ENCODE measurements at places on chromosomes 1 and 21. TPM values are rescaled to one million over a fixed set of nuclear protein-coding genes. Genes with fewer than 3 reads are reported as not detected.

- DNase-seq, result no peak
- H3K36me3 ChIP-seq, result no peaks in the 10 kb centered on the region
- H3K27ac ChIP-seq, result no peak overlapping the region
- no peaks in the 10 kb centered on the region for H3K27me3 ChIP-seq
- peaks cover 12% of the 10 kb centered on the region for H3K4me1 ChIP-seq
Measured at GRCh38 chr1:109241841-109242345, 7.4 kb upstream of the CELSR2 start.

DNA sequence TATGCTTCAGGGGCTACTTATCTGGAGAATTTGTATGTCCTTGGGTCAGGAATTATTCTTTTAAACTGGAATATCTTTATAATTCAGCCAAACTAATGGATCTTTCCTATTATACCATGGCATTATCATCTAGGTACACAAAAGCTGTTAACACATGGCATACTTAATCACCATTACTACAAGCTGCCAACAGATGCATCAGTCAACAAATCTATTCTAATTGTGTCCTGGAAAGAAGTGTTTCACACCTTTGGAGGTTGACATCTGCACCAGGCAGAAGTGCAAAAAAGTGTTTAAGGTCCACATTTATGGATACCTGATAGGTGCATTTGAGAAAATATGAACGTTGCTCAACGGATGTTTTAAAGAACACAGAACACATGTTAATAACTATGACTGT lies 470.2 kb upstream of the ADGRL2 start:
- H3K27me3 ChIP-seq, result no peaks in the 10 kb centered on the region
- no peaks in the 10 kb centered on the region for H3K4me1 ChIP-seq
- DNase-seq, result no peak
- H3K4me3 ChIP-seq, result no peak overlapping the region

GRCh38 chr1:19547814-19548213 lies 62.5 kb upstream of the CAPZB start:
- H3K27me3 ChIP-seq, result no peaks in the 10 kb centered on the region
- no peaks in the 10 kb centered on the region for H3K4me1 ChIP-seq
- DNase-seq, result no peak
- H3K4me3 ChIP-seq, result no peak overlapping the region
- H3K36me3 ChIP-seq, result no peaks in the 10 kb centered on the region

DNA sequence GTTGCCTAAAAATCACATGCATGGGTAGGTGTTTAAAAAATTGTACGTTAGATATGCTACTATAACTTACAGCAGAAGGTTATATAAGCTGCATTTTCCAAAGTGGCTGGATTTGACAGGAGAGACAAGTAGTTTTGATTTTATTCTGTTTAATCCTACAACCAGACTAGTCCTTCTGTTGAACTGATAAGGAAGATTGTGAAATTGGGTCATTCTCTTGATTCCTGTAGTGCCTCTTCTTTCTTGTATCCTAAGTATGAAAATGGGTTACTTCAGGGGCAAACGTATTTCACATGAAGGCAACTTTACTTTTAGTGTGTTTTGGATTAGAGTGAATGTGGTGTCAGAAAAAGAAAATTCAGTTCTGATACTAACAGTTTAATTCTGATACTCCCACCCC lies 19.0 kb downstream of the CDC42 start:
- peaks cover 82% of the 10 kb centered on the region for H3K4me1 ChIP-seq
- no peaks in the 10 kb centered on the region for H3K27me3 ChIP-seq
- no peak overlapping the region for H3K27ac ChIP-seq

DNA sequence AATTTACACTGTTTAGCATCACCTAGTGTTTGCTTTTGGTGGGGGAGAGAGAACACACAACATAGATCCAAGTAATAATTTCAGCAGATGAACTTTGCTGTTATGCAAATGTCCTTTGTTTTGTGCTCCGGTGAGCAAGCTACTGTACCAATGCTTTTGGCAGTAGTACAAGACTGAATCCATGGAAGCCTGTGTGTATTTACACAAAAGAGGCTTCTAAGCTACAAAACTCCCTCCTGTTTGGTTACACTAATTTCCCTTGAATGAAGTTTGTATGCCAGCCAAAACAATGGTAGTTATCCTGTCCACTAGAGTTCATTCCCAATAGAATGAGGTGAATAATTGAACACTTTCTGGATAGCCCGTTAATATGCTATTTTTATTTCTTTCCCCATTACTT lies 320.5 kb downstream of the KCTD3 start:
- H3K27me3 ChIP-seq, result no peaks in the 10 kb centered on the region
- DNase-seq, result no peak
- no peak overlapping the region for H3K4me3 ChIP-seq
- no peak overlapping the region for H3K27ac ChIP-seq

DNA sequence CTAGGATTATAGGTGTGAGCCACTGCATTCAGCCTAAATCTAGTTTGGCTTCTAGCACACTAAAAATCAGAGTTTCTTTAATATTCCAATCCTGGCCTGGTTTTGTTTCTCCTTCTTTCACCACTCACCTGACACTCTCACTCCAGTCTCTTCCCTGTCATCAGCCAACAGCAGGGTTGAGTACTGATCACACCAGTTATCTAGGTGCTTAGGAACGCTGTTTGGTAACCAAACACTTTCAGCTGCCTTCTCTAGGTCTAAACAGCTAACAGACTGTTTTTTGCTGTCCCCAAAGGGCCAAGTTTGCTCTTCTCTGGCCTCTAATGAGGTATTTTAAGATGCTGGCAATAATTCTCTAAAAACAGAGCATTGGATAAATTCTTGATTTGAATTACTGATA lies 17.7 kb upstream of the FRRS1 start:
- peaks cover 15% of the 10 kb centered on the region for H3K4me1 ChIP-seq
- no peak for DNase-seq
- no peak overlapping the region for H3K27ac ChIP-seq
- no peaks in the 10 kb centered on the region for H3K27me3 ChIP-seq
- H3K4me3 ChIP-seq, result peak overlapping the region; percentile 27

DNA sequence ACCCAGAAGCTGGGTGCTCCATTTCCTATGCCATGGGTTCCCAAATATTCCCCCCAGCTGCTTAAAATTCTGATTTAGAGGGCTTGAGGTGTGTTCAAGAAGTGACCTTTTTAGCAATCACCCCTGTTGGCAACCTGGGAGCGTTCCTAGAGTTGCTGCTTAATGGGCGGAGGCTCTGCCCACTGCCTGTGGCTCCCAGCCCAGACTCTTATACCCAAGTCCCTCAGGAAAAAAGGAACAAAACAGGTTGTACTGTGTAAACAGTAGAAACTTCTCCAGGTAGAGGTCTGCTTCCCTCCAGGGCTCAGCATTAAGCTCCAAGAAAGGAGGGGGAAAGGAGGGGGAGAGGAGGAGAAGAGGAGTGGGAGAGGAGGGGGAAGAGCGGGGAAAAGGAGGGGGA lies 14.6 kb upstream of the TENT5C start:
- DNase-seq, result no peak
- no peaks in the 10 kb centered on the region for H3K4me1 ChIP-seq
- H3K36me3 ChIP-seq, result no peaks in the 10 kb centered on the region
- no peaks in the 10 kb centered on the region for H3K27me3 ChIP-seq
- no peak overlapping the region for H3K27ac ChIP-seq

DNA sequence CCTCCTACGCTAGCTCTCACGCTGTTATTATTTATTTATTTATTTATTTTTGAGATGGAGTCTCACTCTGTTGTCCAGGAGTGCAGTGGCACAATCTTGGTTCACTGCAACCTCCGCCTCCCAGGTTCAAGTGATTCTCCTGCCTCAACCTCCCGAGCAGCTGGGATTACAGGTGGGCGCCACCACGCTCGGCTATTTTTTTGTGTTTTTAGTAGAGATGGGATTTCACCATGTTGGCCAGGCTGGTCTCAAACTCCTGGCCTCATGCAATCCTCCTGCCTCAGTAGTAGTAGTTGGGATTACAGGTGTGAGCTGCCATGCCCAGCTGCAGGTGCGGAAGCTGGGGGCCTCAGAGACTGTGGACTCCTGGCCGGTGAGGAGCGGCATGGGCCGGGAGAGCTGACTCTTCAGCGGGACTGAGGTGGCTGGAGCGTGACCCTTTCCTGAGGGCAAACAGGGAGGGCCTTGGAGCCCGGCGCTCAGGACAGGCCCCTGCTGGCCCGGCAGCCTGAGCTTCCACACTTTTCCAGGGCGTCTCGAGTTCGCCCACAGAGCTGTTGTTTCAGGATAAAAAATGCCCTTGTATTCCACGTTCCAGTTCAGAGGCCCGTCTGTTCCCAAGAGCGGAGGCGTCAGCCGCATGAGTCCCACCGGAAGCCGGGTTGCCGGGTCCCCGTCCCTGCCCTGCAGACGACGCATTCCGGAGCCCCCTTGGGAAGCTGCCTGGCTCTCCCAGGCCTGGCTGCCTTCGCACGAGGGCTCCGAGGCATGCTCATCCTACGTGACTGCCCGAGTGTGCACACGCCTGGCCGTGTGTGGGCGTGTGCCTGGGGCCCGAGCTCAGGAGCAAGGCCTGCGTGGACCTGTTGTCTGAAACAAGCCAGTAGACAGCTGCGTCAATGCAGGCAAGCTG lies 126.2 kb downstream of the SIK1 start:
- DNase-seq, result no peak
- H3K36me3 ChIP-seq, result no peaks in the 10 kb centered on the region
- no peak overlapping the region for H3K27ac ChIP-seq
- no peak overlapping the region for H3K4me3 ChIP-seq

GRCh38 chr21:40282912-40283886 lies 416.0 kb downstream of the PCP4 start:
- no peaks in the 10 kb centered on the region for H3K36me3 ChIP-seq
- H3K27ac ChIP-seq, result no peak overlapping the region
- no peak for DNase-seq
- H3K4me1 ChIP-seq, result no peaks in the 10 kb centered on the region
- H3K4me3 ChIP-seq, result no peak overlapping the region

DNA sequence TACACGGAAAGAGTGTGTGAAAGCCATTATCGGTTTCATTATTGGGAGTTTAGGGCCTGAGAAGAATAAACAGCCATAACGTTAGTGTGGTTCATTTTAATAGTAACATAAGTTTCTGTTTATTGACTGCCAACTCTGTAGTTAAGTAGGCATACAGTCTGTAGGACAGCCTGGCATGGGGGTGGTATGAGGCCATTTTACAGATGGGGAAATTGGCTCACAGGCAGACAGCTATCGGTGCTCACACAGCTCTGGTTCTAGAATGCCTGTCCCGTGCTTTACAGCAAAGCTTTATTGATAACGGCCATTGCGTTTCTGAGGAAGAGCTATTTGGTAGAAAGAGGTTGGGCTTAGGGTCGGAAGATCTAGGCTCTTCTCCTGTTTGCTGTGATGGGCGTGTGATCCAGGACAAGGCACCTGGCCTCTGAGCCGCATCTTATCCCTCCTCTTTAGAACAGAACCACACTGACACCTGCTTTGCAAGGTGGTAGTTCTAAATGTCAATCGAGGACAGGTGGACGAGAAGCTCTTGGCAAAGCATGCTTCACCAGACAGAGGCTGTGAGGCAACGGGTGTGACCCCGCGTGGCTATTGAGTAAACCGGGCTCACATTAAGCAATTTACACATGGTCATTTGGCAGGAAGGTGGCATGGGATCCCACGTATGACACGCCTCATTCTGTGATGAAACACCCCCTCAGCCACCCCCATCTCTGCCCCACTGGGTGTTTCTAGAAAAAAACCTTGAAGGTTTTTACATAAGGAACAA lies 14.9 kb downstream of the ETS2 start:
- no peaks in the 10 kb centered on the region for H3K4me1 ChIP-seq
- H3K36me3 ChIP-seq, result peaks cover 70% of the 10 kb centered on the region
- no peak overlapping the region for H3K4me3 ChIP-seq
- no peak overlapping the region for H3K27ac ChIP-seq
- no peak for DNase-seq
- H3K27me3 ChIP-seq, result no peaks in the 10 kb centered on the region

GRCh38 chr1:154837672-154838171 lies 32.4 kb downstream of the KCNN3 start:
- H3K36me3 ChIP-seq, result no peaks in the 10 kb centered on the region
- DNase-seq, result no peak

- no peaks in the 10 kb centered on the region for H3K4me1 ChIP-seq
- no peak for DNase-seq
- H3K4me3 ChIP-seq, result no peak overlapping the region
- H3K36me3 ChIP-seq, result no peaks in the 10 kb centered on the region
- no peak overlapping the region for H3K27ac ChIP-seq
- no peaks in the 10 kb centered on the region for H3K27me3 ChIP-seq
Measured at GRCh38 chr1:195973311-195973904, 634.8 kb downstream of the KCNT2 start.

DNA sequence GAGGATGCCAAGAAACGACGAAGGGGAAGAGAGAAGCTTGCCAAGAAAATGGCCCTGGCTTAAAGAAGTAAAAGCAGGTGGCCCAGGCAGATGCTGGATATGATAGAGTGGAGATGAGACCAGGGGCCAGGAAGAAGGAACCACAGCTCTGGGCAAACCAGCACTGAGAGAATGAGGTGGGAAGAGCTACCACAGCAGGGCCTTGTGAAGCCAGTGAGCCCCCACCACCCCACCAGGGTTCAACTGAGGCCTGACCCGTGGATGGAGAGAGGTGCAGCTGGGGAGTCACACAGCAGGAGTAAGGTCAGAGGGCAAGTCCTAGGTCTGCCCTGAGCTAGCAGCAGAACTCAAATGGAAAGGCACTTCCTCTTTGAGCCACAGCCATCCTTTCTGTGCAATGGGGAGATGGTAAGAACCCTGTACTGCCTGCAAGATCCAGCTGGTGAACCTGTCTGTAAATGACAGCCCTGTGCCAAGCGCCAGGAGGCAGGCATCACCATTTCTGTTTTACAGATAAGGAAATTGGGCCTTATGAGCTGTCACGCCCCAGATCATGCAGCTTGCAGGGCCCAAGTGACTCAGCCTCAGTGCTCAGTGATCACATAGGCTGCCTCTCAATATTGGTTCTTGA lies 8.5 kb downstream of the SH3BGRL3 start:
- peak overlapping the region; percentile 60 for H3K27ac ChIP-seq
- no peaks in the 10 kb centered on the region for H3K36me3 ChIP-seq
- peak overlapping the region; percentile 23 for H3K4me3 ChIP-seq
- DNase-seq, result no peak
- H3K27me3 ChIP-seq, result no peaks in the 10 kb centered on the region

- H3K4me3 ChIP-seq, result no peak overlapping the region
- H3K36me3 ChIP-seq, result no peaks in the 10 kb centered on the region
- no peaks in the 10 kb centered on the region for H3K27me3 ChIP-seq
- no peaks in the 10 kb centered on the region for H3K4me1 ChIP-seq
- H3K27ac ChIP-seq, result no peak overlapping the region
Measured at GRCh38 chr1:55541296-55541695, 326.1 kb upstream of the USP24 start.

GRCh38 chr1:202023001-202023433 lies 12.6 kb downstream of the ELF3 start:
- H3K4me1 ChIP-seq, result no peaks in the 10 kb centered on the region
- no peaks in the 10 kb centered on the region for H3K27me3 ChIP-seq
- no peak overlapping the region for H3K4me3 ChIP-seq
- no peaks in the 10 kb centered on the region for H3K36me3 ChIP-seq

- H3K27ac ChIP-seq, result peak overlapping the region; percentile 95
- peak; percentile 71 for DNase-seq
- H3K36me3 ChIP-seq, result no peaks in the 10 kb centered on the region
- no peak overlapping the region for H3K4me3 ChIP-seq
Measured at GRCh38 chr1:234601301-234602017, 8.5 kb downstream of the IRF2BP2 start.

The NR1I3 gene
- total RNA-seq, result not detected

The EPB41 gene
- 93.6 TPM for total RNA-seq

The FOXO6 gene
- not detected for total RNA-seq

The PCP4L1 gene
- not detected for total RNA-seq

The CD84 gene
- total RNA-seq, result 25.1 TPM

All from CD8-positive, alpha-beta memory T cell (primary cell).